ENCODE measurements at places on chromosomes 6 and 20. TPM values are rescaled to one million over a fixed set of nuclear protein-coding genes. Genes with fewer than 3 reads are reported as not detected.
A peak's percentile ranks its signal among the peaks of the same experiment; 100 is the strongest.

Gene ESR1
- total RNA-seq, result 0.50 TPM

Gene MEP1A
- not detected for total RNA-seq

Gene OR2B6
- total RNA-seq, result 0.17 TPM

Gene OSBPL2
- total RNA-seq, result 27.9 TPM

Gene IL20RA
- 0.33 TPM for total RNA-seq

DNA sequence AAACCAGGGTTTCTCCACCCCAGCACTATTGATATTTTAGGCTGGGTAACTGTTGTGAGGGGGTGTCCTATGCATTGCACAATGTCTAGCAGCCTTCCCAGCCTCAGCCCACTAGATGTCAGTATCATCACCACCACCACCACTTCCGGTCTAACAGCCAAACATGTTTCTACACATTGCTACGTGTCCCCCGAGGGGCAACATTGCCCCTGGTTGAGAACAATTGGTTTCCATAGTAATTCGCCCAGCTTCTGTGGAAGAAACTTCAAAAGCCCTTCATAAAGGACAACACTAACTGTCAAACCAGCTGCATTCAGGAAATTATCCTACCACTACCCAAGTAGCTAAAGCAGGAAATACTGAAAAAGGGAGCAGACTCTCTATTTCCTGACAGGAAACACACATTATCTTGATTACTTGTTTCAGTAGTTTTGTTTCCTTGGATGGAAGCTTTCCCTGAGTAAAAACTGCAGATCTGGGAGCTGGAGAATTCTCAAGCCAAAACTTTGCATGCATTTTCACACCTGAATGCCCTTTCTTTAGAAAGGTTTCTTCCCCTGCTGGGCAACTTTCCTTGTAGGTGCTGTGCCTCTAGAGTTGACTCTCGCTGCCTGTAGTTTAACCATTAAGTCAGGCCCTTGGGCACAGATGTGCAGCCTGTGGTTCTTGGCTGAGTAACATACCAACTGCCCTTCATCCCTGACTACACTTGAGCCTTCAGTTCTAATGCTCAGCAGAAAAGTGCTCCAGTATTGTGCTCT lies 23.6 kb downstream of the PKHD1 start:
- no peak overlapping the region for H3K4me3 ChIP-seq
- no peaks in the 10 kb centered on the region for H3K36me3 ChIP-seq
- peak; percentile 4 for DNase-seq
- H3K27me3 ChIP-seq, result no peaks in the 10 kb centered on the region
- no peaks in the 10 kb centered on the region for H3K4me1 ChIP-seq

GRCh38 chr20:20227013-20227571 lies 140.8 kb upstream of the INSM1 start:
- H3K27ac ChIP-seq, result no peak overlapping the region
- no peak for DNase-seq
- H3K4me1 ChIP-seq, result no peaks in the 10 kb centered on the region
- H3K4me3 ChIP-seq, result no peak overlapping the region
- no peaks in the 10 kb centered on the region for H3K36me3 ChIP-seq

DNA sequence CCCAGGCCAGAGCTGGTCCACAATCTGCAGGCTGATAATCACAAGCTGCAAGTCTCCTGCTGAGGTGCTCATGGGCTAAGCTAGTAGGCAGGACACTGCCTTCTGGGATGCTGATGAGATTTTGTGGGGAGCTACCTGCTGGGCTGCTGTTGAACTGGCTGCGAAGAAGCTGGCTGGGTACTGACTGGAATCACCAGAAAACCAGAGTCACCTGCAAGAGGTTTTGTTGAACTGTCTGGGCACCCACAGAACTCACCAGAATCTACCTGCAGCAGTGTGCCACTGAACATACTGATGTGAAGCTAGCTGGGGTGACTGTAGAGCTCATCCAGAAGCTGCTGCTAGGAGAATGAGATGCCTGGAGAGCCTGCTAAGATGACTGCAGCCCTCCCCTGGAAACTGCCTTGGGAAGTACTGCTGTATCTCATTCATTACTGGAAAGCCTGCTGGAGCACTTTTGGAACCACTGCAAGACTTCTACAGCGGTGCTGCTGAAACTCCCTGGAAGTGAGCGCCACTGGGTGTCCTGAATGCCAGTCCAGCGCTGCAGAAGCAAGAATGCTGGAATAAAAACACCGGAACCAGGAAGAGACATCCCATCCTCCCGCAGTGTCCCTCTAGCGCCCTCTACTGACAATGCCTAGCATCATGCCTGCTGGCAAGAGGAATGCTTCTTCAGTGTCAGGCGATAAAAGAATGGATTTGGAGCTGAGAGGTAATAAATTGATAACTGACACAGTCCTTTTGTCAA lies 64.9 kb upstream of the ARHGAP18 start:
- H3K27ac ChIP-seq, result no peak overlapping the region
- H3K36me3 ChIP-seq, result no peaks in the 10 kb centered on the region
- H3K4me1 ChIP-seq, result peaks cover 3% of the 10 kb centered on the region
- H3K4me3 ChIP-seq, result peak overlapping the region; percentile 29

DNA sequence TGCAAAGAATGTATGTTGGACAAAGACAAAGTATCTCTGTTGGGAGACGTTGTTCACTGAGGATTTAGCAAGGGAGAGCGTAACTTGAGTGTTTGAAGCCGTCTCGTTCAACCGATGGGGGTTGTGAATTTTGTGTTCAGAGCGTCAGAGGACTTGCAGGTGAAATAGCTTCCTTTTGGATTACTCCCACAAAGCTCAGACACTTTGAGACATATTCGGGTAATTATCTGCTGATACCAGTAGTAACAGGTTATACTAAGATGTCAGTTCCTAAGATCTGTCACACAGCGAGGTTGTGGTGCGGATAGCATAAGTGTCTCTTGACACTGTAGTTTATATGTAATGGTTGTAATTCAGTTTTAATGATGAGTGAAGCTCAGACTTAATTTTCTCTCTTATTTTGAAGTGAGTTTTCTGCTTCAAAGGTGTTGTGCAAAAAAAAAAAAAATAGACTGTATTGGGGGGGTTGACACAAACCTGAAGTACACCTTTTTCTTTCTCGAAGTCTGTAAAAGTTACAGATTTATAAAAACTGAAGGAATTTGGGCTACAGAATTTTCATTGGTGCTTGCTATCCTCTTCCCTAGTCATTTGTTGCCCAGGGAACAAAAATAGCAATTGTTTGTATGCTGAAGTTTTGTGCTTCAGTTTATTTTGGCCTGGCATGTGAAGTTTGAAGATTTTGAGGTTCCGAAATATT lies 1.7 kb downstream of the ASXL1 start:
- peak overlapping the region; percentile 92 for H3K27ac ChIP-seq
- H3K27me3 ChIP-seq, result no peaks in the 10 kb centered on the region
- H3K36me3 ChIP-seq, result no peaks in the 10 kb centered on the region
- peaks cover 20% of the 10 kb centered on the region for H3K4me1 ChIP-seq
- peak overlapping the region; percentile 93 for H3K4me3 ChIP-seq

- DNase-seq, result no peak
- H3K4me3 ChIP-seq, result peak overlapping the region; percentile 36
- no peak overlapping the region for H3K27ac ChIP-seq
- H3K4me1 ChIP-seq, result no peaks in the 10 kb centered on the region
- no peaks in the 10 kb centered on the region for H3K36me3 ChIP-seq
- H3K27me3 ChIP-seq, result peaks cover 7% of the 10 kb centered on the region
Observed at GRCh38 chr20:34216382-34216742, 24.9 kb upstream of the ASIP start.

DNA sequence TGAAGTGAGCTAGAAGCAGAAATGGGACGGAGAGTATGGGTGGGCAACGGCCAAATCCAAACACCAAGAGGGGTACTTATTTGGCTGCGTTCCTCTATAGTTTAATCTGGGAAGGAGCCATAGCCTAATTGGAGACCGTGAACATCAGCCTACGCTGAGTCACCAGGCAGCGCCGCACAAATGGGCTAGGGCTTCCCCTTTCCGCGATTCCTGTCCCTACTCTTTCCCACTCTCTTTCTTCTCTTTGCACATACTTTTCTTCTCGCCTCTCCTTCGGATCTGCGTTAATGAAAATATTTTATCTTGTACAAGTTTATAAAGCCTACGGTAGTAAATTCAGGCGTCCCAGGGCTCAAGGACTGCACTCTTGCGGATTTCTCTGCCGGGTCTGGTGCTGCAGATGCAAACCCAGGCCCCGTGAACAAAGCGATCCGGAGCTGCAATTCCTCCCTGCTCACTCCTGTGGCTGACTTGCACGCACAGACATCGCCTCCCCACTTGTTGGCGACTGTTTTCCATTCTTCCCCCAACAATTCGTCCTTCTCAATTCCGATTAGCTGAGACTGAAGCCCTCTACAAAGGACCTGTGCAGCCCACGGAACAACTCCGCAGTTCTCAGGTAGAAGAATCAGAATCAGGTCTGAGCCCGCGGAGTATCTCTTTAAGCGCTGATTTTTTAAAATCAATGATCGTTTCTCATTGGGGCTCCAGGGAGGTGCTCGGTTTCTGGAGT lies 4.2 kb upstream of the TBX18 start:
- DNase-seq, result no peak
- no peaks in the 10 kb centered on the region for H3K36me3 ChIP-seq
- no peaks in the 10 kb centered on the region for H3K4me1 ChIP-seq
- H3K27me3 ChIP-seq, result peaks cover 58% of the 10 kb centered on the region
- no peak overlapping the region for H3K27ac ChIP-seq

GRCh38 chr6:51299621-51300380 lies 481.1 kb downstream of the TFAP2B start:
- no peaks in the 10 kb centered on the region for H3K27me3 ChIP-seq
- DNase-seq, result no peak
- H3K4me3 ChIP-seq, result no peak overlapping the region
- no peaks in the 10 kb centered on the region for H3K4me1 ChIP-seq

DNA sequence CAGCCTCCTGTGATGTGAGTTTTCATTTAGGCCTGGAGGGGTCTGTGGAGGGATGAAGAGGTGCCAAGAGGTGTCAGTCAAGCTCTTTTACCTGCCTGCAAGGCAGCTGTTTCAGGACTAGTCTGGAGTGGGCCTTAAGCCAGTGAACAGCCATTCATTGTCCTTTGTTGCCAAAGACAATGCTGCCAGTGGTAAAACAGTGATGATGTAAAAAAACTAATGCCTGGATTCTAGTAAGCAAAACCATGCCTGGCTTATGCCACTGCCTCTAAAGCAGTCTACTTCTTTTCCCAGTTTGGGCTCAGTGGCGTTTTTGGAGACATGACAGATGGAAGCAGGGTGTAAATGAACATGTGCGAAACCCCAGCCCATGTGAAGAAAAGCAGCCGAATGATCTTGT lies 93.5 kb upstream of the KCNK16 start:
- no peaks in the 10 kb centered on the region for H3K36me3 ChIP-seq
- no peak overlapping the region for H3K27ac ChIP-seq
- no peak for DNase-seq
- H3K27me3 ChIP-seq, result no peaks in the 10 kb centered on the region

GRCh38 chr20:51120868-51121267 lies 98.0 kb upstream of the KCNG1 start:
- H3K27me3 ChIP-seq, result no peaks in the 10 kb centered on the region
- H3K36me3 ChIP-seq, result no peaks in the 10 kb centered on the region
- H3K4me3 ChIP-seq, result no peak overlapping the region
- no peak for DNase-seq

DNA sequence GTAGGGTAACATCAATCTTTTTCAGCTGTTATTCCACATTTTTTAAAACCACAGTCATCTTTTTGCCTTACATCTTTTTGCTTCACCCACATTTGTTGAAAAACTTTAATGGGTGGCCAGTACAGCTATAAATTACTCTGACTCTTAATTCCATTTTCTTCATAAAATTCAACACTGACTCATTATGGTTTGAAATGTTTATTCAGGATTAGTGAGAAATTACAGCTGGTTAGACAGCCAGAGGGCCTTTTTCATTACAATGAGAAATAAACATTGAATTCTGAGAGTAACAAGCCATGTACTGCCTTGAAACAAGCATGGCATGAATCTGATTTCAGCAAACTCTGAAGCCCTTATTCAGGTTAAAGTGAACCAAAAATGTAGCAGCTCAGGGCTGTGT lies 19.5 kb downstream of the NDUFAF4 start:
- peak; percentile 76 for DNase-seq
- no peaks in the 10 kb centered on the region for H3K36me3 ChIP-seq
- H3K27me3 ChIP-seq, result no peaks in the 10 kb centered on the region
- H3K4me3 ChIP-seq, result no peak overlapping the region
- no peak overlapping the region for H3K27ac ChIP-seq

- no peaks in the 10 kb centered on the region for H3K4me1 ChIP-seq
- no peak overlapping the region for H3K27ac ChIP-seq
- no peaks in the 10 kb centered on the region for H3K36me3 ChIP-seq
- no peak overlapping the region for H3K4me3 ChIP-seq
- H3K27me3 ChIP-seq, result no peaks in the 10 kb centered on the region
Observed at GRCh38 chr6:64732888-64733287, 974.1 kb downstream of the EYS start.

- H3K4me1 ChIP-seq, result peaks cover 7% of the 10 kb centered on the region
- H3K4me3 ChIP-seq, result no peak overlapping the region
- H3K27ac ChIP-seq, result no peak overlapping the region
- H3K27me3 ChIP-seq, result peaks cover 33% of the 10 kb centered on the region
Observed at GRCh38 chr6:149934249-149935156, 7.3 kb upstream of the ULBP2 start.

Measured in fibroblast of lung (primary cell).